ENCODE measurements at places on chromosomes 5 and 9. TPM values are rescaled to one million over a fixed set of nuclear protein-coding genes. Genes with fewer than 3 reads are reported as not detected.

- DNase-seq, result peak; percentile 50
These were observed 205.9 kb downstream of the EFNA5 start for GRCh38 chr5:107464876-107465275.

DNA sequence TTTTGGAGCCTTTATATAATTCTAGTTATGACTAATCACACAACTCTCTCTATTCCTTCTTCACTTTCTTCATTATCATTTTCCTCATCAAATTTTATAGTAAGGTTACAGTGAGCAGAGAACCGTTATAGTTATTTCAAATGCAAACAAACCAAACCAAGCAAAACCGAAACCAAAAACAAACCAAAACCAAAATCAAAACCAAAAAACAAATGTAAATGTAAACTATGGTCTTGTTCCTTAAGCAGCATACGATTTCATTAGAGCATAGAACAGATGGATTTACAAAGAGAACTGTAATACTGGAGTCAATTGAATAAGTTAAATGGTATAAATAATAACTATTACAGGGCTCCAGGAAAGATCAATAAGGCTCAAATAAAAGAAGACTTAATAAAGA, 447.1 kb downstream of the LRRC70 start:
- DNase-seq, result no peak

The CREBRF gene
- total RNA-seq, result 14.8 TPM

The SPATA6L gene
- total RNA-seq, result 2.8 TPM

DNA sequence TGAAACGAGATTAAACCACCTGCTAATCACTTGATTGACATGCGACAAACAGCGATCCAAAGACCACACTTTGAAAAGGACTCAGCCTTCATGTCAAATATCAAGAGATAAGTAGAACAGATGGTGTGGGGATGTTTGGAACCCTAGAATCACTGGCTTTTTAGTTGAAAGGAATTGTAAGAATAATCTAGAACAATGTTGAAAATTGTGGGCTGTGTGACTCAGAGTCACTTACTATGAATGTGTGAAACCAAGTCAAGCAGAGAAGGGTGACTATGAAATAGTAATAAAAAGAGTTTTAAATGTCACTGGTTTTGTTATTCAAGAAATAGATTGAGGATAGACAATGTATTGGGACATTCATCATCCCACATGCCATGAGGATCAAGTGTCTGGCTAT, 14.1 kb upstream of the C1QTNF3 start:
- DNase-seq, result no peak

The CTXN3 gene
- not detected for total RNA-seq

DNA sequence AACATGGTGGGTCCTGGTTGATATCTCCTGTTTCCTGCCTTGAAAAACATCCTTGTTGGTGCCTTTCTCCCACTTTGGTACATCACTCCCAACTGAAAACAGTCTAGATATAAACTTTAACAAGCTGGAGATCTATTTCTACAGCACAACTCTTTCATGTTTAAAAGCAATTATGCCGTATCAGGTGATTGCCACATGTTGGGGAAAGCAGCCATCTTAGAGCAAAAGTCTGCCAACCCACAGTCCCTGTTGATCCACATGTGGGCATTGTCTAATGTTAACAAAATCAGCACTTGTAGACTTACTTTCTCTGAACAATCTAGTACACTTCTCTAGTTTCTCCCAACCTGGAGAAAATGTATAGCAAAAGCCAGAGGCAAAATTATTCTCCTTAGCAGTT, 104.1 kb downstream of the PRDM6 start:
- no peak for DNase-seq

DNA sequence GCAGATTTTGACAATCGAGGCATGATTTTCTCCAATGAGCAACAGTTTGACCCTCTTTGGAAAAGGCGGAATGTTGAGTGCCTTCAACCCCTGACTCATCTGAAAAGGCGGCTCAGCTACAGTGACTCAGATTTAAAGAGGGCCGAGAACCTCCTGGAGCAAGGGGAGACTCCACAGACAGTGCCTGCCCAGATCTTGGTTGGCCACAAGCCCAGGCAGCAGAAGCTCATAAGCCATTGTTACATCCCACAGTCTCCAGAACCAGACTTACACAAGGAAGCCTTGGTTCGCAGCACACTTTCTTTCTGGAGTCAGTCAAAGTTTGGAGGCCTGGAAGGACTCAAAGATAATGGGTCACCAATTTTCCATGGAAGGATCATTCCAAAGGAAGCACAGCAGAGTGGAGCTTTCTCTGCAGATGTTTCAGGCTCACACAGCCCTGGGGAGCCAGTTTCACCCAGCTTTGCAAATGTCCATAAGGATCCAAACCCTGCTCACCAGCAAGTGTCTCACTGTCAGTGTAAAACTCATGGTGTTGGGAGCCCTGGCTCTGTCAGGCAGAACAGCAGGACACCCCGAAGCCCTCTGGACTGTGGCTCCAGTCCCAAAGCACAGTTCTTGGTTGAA, 13.6 kb downstream of the PTPDC1 start:
- peak; percentile 89 for DNase-seq

- DNase-seq, result no peak
These were observed 505.1 kb upstream of the KLF4 start for GRCh38 chr9:107994648-107995047.

GRCh38 chr9:27671636-27672035, 98.4 kb upstream of the C9orf72 start:
- DNase-seq, result no peak

DNA sequence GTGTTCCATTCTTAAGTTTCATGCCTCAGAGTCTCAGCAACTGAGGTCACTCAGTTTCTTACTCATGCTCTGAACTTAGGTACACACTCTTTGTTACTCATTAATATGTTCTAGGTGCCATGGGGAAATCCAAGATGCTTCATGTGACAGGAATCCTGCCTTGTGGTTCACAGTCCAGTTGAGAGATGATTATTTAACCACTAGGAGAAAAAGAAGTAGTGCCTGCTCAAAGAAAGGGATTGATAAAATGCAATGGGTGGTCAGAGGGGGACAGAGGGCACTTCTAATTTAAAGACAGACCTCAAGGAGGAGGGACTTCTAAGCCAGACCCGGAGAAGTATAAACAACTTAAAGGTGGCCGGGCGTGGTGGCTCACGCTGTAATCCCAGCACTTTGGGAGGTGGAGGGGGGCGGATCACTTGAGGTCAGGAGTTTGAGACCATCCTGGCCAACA, 69.0 kb downstream of the UGCG start:
- DNase-seq, result peak; percentile 82

The TCF7 gene
- under 0.01 TPM for total RNA-seq

The RGS7BP gene
- total RNA-seq, result 0.22 TPM

The SLC12A7 gene
- 32.5 TPM for total RNA-seq

The ZNF474 gene
- not detected for total RNA-seq

DNA sequence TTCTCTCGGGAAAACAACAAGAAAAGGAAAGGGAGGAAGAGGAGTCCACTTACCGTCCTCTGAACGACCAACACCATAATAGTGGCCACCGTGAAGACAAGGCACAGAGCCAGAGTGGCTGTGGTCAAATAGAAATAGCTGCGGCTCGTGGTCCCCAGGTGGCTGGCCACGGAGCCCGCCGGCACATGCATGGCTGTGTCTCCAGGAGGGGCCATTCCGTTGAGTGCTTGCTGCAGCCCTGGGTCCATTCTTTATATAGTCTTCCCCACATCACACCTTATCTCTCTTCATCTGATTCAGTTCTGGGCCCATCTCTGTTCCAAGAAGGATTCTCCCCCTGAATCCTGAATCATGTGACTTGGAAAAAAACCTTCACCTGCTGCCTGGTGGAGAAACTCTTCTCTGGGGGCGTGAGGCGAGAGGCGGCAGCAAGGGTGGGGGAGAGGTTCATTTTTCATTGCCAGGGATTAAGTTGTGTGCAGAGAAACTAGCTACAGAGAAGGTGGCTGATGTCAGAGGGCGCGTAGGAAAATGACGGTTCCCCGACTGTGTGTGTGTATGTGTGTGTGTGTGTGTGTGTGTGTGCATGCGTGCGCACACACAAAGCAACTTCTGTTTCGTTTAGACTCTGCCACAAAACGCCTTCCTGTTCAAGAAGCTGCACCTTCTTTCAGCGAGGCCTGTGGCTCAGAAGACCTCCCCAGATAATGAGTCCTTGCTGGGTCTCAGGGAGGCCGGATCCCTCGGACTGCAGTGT, at the start of gene TNFSF8:
TSS of gene TNFSF8 (minus strand) at position 536 of the 757 bp plus-strand sequence. CDS start at position 248, 288 bp downstream.
- DNase-seq, result no peak

- no peak for DNase-seq
These were observed 103.6 kb upstream of the EGFLAM start for GRCh38 chr5:38154615-38155204.

DNA sequence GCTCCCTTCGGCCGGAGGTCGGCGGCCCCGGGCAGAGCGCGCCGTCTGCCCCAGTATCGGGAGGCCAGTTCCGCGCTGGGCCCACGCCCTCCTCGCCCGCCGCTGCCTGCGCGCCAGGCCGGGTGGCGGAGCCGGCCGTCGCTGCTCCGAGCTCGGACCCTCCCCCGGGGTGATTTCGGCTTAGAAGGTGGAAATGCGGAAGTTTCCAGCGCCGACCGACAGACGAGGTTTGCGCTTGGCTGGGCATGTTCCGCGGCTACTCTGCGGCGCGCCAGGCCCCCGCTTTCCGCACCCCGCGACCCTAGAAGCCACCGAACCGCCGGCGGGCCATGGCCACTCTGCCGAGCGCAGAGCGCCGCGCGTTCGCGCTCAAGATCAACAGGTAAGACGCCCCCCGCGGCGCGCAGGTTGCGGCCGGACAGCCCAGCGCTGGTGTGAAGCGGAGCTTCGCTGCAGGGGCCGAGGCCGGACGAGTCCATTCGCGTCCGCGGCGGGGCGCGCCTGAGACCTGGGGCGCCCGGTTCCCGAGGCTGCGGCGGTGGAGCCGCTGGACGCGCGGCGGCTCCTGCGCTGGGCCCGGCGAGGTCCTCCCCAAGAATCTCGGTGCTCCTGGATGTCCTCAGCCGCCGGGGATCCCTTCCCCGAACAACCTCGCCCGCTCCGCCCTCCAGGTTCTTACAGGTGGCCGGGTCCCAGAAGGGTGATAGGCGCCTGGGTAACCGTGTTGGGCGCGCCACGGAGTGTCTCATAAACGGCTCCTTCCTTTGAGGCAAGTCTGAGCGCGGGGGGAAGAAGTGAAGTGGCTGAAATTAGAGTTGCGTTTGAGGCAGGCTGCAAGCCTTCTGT, at the start of gene DOCK8:
TSS of gene DOCK8 (plus strand) at position 218 of the 846 bp plus-strand sequence. CDS start at position 330, 112 bp downstream.
- DNase-seq, result peak; percentile 84

GRCh38 chr5:134371834-134372340, 518 bp downstream of the UBE2B start:
- DNase-seq, result peak; percentile 57

DNA sequence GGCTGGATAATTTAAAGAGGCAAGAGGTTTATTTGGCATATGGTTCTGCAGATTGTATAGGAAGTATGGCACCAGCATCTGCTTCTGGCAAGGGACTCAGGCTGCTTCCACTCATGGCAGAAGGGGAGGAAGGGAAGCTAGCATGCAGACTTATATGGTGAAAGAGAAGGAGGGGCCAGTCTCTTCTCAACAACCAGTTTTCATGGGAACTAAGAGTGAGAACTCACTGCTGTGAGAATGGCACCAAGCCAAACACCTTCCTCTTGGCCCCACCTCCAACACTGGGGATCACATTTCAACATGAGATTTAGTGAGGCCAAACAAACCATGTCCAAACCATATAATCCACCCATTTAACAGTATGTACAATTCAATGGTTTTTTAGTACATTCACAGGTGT, 113.3 kb upstream of the SHB start:
- peak; percentile 52 for DNase-seq

GRCh38 chr9:21812415-21812814, 10.0 kb downstream of the MTAP start:
- no peak for DNase-seq

- DNase-seq, result no peak
These were observed 110.5 kb downstream of the EPB41L4A start for GRCh38 chr5:112308608-112309007.

DNA sequence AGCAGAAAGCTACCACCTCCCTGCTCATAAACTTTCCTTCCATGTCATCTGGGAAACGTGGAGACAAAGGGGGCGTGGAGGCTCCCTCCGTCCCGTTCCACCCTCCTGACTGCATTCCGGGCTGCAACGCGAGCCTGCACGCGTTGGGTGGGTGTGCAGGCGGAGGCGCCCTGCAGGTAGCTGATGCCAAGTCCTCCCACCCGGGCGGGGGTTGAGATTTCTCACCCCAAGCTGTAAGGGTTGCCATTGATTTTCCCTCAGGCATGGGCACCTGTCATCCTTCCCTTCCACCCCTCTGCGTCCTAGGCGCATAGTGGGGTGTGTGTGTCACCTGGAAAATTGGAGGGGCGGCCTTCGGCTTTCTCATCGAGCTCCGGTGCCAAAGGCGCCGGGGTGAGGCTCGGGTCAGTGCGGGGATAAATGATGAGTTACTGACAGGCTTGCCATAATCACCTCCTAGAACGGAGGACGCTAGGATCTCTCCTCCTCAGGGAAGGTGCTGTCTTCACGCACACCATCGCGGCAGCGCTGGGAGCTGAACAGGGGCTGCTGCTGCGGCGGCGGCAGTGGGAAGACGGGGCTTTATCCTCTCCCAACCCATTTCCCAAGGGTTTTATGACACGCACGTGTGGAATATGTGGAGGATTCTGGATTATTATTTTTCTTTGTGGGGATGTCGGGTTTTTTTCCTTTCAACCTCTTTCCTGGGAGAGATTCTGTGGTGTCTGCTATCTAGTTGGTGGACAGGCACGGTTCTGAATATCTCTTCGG, 973 bp downstream of the PLPPR1 start:
- peak; percentile 6 for DNase-seq

The LRRC19 gene
- not detected for total RNA-seq

The CNTNAP3B gene
- 58.0 TPM for total RNA-seq

GRCh38 chr5:170393235-170393634, 4.1 kb upstream of the KCNMB1 start:
- DNase-seq, result no peak

- DNase-seq, result no peak
These were observed 16.3 kb upstream of the ANXA1 start for GRCh38 chr9:73135394-73135793.

DNA sequence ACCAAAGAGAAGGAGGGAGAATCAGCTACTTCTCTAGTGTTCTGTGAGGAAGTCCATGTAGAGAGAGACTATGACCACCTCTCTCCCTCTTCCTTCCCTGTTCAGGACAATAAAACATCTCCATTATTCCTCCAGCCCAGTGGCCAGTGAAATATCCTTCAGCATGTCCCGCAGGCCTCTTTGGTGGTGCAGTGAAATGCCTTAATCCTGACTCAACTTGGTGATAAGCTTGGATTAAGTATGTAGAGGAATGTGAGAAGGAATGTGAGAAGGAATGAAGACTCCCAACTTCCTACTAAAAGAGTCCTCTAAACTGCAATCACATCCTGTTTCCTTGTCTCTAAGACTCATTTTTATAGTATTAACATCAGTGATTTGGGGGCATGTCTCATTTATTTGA, 167.3 kb downstream of the TRPM3 start:
- DNase-seq, result no peak

GRCh38 chr9:110316261-110317075, 21.2 kb downstream of the TXNDC8 start:
- no peak for DNase-seq

DNA sequence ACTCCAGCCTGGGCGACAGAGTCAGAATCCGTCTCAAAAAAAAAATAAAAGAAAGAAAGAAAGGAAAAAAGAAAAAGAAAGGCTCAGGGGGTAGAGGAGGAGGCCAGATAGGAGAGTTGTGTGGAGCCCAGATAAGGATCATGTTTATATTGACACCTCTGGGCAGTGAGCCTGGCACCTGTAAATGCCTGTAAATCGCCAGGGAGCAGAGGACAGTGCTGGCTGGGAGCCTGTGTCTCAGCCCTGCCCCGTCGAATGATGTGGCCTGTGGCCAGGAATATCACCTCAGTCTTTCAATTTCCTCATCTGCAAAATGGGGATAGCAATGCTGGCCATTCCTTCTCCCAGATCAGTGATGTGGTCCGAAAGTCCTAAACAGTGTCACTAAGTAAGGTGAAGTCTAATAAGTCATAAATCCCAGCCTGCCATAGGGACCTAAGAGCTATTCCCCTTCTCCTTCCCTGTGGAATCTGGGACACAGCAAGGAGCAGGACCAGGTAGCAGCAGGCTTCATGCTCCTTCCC, 10.3 kb upstream of the ABO start:
- no peak for DNase-seq

All from lung microvascular endothelial cell (primary cell).